Activated CD4-positive, alpha-beta memory T cell treated with anti-CD3 and anti-CD28 coated beads for 36 hours (primary cell): ENCODE measurements at places on chromosomes 2 and 18. TPM values are rescaled to one million over a fixed set of nuclear protein-coding genes. Genes with fewer than 3 reads are reported as not detected.
A peak's percentile ranks its signal among the peaks of the same experiment; 100 is the strongest.

DNA sequence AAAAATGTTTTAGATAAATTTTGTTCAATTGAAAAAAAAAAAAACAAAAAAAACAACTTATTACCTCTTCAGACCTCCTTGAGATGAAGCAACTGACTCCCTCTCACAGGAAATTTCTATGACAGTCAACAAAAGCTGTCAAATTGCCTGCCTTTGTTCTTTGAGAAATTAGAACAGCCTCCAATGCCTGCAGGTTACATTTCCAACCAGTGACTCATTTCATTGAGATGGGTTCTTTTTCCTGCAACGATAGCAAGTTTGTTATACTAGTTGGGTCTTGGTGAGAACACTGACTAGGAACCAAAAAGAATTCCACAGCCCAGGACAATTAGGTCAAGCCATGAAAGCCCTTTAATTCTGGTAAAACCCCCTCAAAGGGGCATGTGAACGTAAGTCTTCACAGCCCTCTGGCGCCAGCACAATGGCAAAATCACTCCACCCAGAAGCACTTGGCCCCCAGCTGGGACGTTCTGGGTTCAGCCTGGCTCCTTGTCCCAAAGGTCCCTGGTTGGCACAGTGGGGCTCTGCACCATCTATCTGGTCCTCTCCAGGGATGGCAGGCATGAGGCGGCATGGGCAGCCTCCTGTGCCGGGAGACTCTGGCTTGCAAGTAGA is 87.0 kb downstream of the SPP2 start:
- H3K27me3 ChIP-seq: no peaks in the 10 kb centered on the region
- H3K4me3 ChIP-seq: no peak overlapping the region
- no peaks in the 10 kb centered on the region for H3K36me3 ChIP-seq
- no peak overlapping the region for H3K27ac ChIP-seq

- H3K4me3 ChIP-seq: no peak overlapping the region
- H3K27me3 ChIP-seq: no peaks in the 10 kb centered on the region
- DNase-seq: no peak
- H3K36me3 ChIP-seq: peaks cover 7% of the 10 kb centered on the region
These were observed 46.5 kb downstream of the TRAK2 start for GRCh38 chr2:201404699-201405280.

DNA sequence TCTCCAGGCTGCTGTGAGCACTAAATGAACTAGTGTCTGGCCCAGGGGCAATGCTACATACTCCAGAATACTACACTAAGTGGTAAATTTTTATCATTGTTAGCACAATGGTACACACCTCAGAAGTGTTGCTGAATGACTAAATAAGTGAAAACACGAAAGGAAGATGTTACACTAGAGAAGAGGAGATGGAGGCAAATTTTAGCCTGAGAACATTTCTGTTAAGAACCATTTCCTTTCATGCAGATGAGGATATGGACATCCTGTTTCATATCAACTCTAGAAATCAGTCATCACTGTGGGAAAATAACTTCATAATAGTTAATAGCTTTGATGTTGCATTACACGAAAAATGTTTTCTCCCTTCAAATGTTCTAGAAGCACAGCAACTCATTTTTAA is 117.6 kb upstream of the STK17B start:
- H3K4me1 ChIP-seq: peaks cover 70% of the 10 kb centered on the region
- H3K27ac ChIP-seq: peak overlapping the region; percentile 25
- no peak overlapping the region for H3K4me3 ChIP-seq

- no peak overlapping the region for H3K4me3 ChIP-seq
- peaks cover 5% of the 10 kb centered on the region for H3K27me3 ChIP-seq
- H3K36me3 ChIP-seq: no peaks in the 10 kb centered on the region
These were observed 121.3 kb downstream of the AGAP1 start for GRCh38 chr2:235614900-235615712.

DNA sequence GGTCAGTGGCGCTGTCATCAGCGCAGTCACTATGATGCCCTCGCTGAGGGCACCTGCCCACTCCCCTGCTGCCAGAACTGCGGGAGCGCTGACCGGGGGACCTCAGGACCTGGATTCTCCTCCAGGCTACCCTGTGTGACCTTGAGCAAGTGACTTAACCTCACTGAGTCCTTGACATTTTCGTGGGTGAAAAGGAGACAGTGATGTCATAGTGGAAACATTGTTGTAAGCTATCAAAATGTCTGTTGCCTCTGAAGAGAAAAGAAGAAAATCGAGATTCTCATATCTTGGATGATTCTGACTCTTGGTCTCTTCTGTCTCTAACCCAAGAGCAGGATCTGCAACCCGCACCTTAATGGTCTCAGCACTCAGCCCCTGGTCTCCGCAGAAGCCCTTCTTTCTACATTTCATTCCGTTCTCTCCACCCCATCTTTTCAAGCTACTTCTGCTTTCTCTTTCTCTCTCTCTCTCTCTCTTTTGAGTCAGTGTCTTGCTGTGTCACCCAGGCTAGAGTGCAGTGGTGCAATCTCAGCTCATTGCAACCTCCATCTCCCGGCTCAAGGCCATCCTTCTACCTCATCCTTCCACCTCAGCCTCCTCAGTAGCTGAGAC is 978 bp upstream of the TUBA4A start:
- no peaks in the 10 kb centered on the region for H3K27me3 ChIP-seq
- peak overlapping the region; percentile 86 for H3K4me3 ChIP-seq
- peak overlapping the region; percentile 97 for H3K27ac ChIP-seq
- peaks cover 42% of the 10 kb centered on the region for H3K4me1 ChIP-seq
- H3K36me3 ChIP-seq: peaks cover 32% of the 10 kb centered on the region
- peak; percentile 68 for DNase-seq

DNA sequence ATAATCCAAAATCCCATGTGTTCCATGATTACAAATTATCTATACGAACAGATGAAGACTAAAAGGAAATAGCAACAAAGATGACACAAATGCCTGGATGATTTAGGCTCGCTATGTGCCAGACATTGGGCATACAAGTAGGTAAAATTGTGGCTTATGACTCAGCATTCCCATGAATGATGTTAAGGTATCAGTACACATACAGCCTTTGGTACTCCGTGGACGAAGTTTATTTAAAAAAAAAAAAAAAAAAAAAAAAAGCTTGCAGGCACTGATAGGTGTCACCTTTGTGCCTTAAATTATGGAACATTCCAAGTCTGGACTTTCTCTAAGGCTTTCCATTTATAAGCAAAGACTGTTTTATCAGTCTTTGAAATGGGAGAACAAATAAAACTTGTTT is 2.7 kb downstream of the CHAC2 start:
- peaks cover 27% of the 10 kb centered on the region for H3K4me1 ChIP-seq
- H3K36me3 ChIP-seq: peaks cover 17% of the 10 kb centered on the region

GRCh38 chr2:136901732-136902131 is 136.4 kb downstream of the THSD7B start:
- DNase-seq: no peak
- no peak overlapping the region for H3K4me3 ChIP-seq
- no peaks in the 10 kb centered on the region for H3K4me1 ChIP-seq
- H3K27ac ChIP-seq: no peak overlapping the region

- H3K36me3 ChIP-seq: peaks cover 17% of the 10 kb centered on the region
- no peak overlapping the region for H3K27ac ChIP-seq
- H3K4me3 ChIP-seq: no peak overlapping the region
- H3K4me1 ChIP-seq: peaks cover 25% of the 10 kb centered on the region
These were observed 85.5 kb downstream of the EPC2 start for GRCh38 chr2:148730085-148730484.

DNA sequence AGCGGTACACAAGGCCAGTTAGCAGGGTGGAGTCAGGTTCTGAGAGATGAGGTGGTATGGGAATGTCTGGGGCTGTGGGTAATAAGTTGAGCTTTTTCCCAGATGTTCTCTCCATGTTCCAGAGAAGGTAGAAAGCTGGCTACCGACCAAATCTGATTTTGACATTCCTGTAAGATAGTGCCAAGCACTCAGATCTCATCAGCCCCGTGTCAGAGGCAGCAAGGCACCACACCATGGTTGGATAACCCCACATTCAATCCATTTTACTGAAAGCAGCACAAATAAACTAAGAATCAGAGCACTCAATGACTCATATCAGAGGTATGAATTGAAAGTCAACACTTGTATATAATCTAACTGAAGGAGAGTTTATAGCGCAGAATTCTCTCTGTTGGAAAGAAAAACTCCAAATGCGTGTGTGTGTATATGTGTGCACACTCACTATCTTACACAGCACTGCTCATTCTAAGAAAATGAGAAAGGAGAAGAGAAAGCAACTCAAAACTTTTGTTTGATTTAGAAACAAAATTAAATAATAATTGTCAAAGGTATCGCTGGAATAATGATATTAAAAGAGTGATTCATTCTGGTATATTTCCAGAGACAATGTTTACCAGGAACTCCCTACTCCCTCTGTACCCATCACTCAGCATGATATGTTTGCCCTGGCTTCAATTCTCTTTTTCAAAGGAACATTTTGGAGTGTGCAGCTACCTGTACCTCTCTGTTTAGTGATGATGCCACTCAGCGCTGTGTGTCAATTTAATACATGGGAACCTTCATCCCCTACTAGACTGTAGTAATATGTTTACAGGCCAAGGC is 375.1 kb upstream of the ID2 start:
- DNase-seq: peak; percentile 52
- peaks cover 4% of the 10 kb centered on the region for H3K27me3 ChIP-seq
- peak overlapping the region; percentile 10 for H3K27ac ChIP-seq
- H3K4me1 ChIP-seq: peaks cover 69% of the 10 kb centered on the region
- no peaks in the 10 kb centered on the region for H3K36me3 ChIP-seq
- H3K4me3 ChIP-seq: no peak overlapping the region

- H3K4me3 ChIP-seq: no peak overlapping the region
- H3K36me3 ChIP-seq: peaks cover 8% of the 10 kb centered on the region
- H3K27me3 ChIP-seq: peaks cover 38% of the 10 kb centered on the region
- peak; percentile 4 for DNase-seq
- no peak overlapping the region for H3K27ac ChIP-seq
- H3K4me1 ChIP-seq: no peaks in the 10 kb centered on the region
These were observed 87.3 kb upstream of the OTOS start for GRCh38 chr2:240227538-240228428.

GRCh38 chr2:181614874-181615638 is 41.8 kb downstream of the CERKL start:
- H3K4me3 ChIP-seq: no peak overlapping the region
- H3K27ac ChIP-seq: no peak overlapping the region
- H3K27me3 ChIP-seq: no peaks in the 10 kb centered on the region

DNA sequence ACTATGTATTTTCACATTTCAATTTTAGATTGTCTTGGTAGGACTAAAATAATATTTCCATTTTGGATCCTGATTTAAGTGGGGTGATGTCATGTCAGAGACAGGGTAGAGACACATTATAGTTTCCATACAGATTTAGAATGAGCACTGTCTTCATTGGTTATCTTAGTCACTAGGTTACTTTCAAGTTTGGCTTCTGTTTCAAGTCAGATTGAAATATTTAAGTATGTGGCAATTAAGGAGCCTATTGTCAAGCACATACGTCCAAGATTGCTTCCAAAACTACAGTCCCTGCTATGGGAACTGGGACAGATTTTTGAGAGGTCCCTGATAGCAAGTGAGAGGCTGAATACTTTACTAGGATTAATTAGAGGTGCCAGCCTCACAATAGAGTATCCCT is 89.2 kb upstream of the FAM117B start:
- no peak for DNase-seq
- no peaks in the 10 kb centered on the region for H3K36me3 ChIP-seq
- no peak overlapping the region for H3K27ac ChIP-seq
- peaks cover 2% of the 10 kb centered on the region for H3K4me1 ChIP-seq
- H3K4me3 ChIP-seq: no peak overlapping the region

Gene PHLPP1
- 8.7 TPM for total RNA-seq

Gene DNAH6
- total RNA-seq: 0.85 TPM

Gene NMUR1
- not detected for total RNA-seq

Gene SKOR2
- not detected for total RNA-seq

Gene KLHL14
- not detected for total RNA-seq
